Hindlimb muscle (tissue), 1 donor: ENCODE measurements at places on chromosomes 16 and 17. TPM values are rescaled to one million over a fixed set of nuclear protein-coding genes. Genes with fewer than 3 reads are reported as not detected.

DNA sequence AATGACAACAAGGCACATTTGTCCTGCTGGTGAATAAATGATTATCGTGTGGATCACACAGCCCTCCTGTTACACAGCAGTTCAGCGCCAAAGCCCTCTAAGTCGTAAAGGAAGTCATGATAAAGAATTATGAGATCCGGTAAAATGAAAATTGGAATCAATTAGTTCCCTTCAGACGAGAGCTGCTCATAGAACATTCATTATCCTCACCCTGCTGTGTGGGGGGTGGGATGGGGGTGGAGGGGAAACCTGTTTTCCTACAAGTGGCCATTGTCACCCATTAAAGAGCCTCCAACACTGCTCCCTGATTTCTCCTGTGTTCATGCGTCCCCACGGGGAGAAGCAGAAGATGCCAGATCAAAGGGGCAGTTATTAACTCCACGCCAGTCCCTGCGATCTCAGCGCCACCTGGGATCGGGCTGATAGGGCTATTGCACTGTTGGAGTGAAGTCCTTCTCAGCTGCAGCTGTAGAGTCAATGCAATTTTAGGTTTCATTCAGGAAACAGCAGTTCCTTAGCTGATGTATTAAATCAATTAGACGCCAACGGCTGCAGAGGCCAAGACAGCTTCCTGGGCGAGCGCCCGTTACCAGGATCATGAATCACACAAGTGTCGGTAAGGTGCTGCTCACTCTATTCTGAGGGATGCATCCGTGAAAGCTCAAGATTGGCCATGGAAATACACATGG lies 19.2 kb upstream of the CACNG4 start:
- no peak for DNase-seq

- DNase-seq: no peak
Measured at GRCh38 chr17:60423865-60424264, 1.6 kb downstream of the CHCT1 start.

DNA sequence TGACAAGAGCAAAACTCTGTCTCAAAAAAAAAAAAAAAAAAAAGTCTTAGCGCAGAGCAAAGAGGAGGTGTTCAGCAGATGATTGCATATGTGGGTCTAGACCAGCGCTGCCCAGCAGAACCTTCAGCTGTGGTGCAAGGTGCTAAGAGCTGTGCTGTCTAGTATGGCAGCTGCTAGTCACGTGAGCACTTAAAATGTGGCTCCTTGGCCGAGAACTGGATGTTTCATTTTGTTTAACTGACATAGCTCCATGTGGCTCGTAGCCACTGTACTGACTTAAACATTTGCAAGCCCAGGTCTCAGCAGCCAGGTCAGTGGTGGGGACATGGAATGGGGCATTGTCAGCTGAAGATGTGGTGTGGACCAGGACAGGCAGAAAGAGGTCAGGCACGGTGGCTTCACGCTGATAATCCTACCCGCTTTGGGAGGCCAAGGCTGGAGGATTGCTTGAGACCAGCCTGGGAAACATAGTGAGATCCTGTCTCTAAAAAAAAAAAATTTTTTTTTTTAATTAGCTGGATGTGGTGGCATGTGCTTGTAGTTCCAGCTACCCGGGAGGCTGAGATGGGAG lies 9.2 kb downstream of the C1QTNF1 start:
- DNase-seq: no peak

DNA sequence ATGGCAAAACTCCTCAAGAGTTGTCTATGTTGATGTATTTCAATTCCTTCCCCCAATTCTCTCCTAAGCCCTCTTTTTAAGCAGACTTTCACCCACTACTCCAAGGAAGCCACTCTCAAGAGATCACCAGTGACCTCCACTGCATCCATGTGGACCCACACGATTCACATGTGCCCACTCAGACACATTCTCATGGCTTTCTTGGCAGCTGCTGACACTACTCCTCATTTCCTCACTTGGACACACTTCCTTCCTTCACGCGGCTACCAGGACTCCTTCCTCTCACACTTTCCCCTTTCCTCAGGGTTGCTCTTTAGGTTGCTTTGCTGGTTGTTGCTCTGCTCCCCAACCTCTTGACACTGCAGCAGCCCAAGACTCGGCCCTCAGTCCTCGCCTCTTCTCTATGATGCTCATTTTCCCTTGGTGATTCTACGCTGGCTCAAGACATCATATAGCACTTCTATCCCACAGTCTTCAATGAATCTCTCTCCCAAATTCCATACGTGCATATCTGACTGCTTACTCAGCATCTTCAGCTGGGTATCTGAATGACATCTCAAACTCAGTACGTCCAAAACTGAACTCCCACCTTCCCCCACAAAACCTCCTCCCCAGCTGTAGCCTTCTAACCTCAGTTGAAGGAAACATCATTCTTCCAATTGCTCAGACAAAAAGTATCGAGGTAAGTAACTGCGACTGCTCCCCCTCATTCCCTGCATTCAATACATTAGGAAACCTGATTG lies 28.2 kb downstream of the HELZ start:
- DNase-seq: no peak

GRCh38 chr17:81385320-81386111 lies 9.7 kb upstream of the BAHCC1 start:
- DNase-seq: no peak

DNA sequence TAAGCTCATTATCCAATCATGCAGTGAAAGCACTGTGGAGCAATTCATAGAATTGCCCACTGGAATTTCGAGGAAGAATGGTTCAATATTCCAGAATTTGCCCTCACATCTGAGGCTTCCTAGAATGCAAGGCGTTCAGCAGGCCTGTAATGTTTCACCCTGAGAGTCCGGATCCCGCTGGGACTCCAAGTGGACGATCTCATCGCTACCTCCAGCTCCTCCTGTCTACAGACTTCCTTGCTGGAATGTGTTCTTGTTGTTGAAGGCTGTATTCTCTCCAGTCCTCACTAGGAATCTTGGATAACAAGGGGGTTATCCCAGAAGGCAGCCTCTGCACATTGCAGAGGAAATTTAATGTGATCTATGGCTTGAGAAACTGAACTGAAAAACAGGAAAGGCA lies 7.8 kb downstream of the SLC47A1 start:
- no peak for DNase-seq

DNA sequence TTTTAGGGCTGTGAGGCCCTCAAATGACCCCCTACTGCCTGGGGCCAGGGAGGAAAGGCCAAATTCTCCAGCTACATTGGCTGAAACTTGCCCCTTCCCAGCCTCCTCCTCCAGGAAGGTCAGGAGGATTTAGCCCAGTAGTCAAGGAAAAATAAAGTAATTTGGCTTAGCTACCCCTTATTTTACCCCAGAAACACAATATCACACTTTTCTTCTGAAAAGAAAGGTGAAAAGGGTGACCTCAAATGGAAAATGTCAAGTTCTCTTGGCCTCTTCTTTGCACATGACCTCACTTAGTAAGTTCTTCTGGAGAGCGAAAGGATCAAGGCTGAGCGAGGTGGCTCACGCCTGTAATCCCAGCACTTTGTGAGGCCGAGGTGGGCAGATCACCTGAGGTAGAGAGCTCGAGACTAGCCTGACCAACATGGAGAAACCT lies 8.0 kb upstream of the JUP start:
- no peak for DNase-seq

GRCh38 chr16:64251742-64252141 lies 870.1 kb downstream of the CDH11 start:
- DNase-seq: no peak

GRCh38 chr17:7323731-7324437 lies 5.3 kb downstream of the NEURL4 start:
- no peak for DNase-seq

DNA sequence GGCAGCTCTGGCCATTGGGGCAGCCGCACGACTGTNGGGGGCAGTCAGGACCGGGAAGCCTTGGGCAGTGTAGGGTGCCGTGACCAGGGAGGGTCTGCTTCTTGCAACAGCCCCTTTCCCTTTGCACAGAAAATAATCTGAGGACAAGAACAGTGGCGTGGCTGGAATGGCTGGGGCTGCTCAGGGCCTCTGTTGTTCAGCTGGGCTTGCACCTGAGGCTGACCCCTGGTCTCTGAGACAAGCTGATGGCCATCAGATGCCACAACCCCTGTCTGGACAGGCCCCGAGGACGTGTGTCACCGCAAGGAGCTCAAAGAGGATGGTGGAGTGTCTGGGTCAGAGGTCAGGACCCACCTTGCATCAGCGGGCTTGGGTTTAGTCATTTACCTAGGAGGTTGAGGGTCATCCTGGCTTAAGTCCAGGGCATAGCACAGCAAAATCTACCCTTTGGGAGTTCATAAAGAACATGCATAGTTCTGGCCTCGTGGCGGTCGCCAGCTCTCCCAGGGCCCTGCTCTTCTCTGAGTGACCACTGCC lies 46.9 kb downstream of the METRNL start:
- DNase-seq: no peak

- no peak for DNase-seq
Measured at GRCh38 chr17:57478478-57479250, 222.3 kb downstream of the MSI2 start.

DNA sequence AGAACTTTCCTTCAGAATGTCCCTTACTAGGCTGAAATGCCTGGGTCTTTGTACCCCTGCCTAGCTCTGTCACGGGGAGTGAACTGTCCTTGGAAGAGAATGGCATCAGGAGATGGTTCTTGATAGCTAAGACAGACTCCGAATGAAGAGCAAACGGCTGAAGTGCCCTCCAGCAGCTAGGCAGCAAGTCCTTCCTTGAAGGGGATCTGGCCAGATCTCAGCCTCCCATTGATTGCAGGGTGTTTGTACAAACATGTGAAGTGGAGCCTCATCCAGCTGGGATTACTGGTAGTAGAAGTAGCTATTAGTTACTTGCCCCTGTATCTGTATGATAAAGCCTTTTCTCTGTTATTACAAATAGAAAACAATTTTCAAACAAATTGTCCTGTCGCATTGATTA lies 30.9 kb downstream of the LRRC36 start:
- DNase-seq: no peak

DNA sequence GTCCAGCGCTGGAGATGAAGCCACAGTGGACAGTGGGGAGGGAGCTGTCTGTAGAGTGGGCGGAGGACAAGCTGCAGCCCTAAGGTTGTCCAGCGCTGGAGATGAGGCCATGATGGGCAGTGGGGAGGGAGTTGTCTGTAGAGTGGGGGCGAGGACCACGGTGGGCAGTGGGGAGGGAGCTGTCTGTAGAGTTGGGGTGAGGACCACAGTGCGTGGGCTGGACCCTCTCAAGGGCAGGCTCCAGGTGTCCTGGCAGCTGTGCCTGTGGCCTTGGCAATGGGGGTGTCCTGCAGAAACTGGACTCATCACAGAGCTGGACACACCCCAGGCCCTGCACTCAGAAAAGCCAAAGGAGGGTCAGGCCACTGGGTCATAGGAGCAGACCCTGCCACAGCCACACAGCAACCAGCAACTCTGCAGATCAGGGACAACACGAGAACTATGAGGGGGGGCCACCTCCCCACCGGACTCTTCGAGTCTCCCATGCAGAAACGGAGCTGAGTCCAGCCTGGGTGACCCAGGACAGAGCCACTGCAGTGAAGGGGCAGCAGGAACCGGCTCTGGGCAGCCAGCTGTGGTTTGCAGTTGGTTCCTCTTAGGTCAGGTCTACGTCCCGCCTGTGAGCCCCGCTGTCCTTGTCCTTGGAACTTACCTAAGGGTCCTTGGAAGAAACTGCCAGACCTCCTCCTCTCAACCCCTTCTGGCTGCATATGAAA lies 33.4 kb upstream of the CBFA2T3 start:
- DNase-seq: no peak

GRCh38 chr17:34131386-34131785 lies 123.7 kb upstream of the CCL2 start:
- no peak for DNase-seq

DNA sequence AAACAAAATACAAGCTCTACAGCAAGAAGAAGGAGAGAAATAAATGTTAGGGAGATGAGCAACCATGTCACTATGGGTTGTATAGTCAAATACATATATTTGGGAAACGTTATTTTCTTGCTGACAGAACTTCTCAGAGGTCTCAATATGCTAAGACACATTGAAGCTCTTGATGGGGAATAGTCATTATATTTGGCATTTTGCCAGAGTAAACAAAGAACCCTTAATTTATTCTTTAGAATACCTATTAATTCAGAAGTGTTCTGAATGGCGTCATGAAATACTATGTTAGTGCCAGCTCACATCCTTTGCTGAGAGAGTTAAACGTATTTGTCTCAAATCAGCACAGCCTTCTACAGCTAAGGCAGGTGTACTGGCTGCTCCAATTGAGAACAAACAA lies 458.9 kb downstream of the CDH13 start:
- DNase-seq: no peak

- DNase-seq: peak; percentile 25
Measured at GRCh38 chr16:19588661-19589060, 33.2 kb downstream of the VPS35L start.

DNA sequence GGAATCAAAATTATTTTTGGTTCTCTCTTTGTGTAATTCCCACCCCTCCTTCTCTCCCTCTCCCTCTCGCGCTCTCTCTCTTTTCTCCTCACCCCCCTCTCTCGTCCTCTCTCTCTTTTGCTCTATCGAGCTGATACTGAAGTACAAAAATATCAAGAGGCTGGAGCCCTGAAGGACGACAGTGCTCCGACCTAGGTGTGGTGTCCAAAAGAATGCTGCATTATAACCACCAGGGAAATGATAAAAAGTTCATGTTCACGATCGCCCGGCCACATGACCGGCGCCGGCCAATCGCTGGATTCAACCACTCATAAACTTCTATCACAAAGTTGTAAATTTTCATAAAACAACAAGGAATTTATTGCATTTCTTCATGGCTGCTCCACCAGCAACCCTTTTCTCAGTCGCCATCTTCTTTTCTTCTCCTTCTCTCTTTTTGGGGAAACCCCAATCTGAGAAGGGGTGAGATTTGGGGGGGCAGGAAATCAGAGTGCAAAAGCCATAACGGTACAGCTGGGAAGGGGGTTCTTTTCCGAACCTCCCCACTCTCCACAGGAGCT lies at the start of gene HOXB6:
HOXB6 (minus strand) TSS at position 217 of the 560 bp plus-strand sequence. CDS start 6,836 bp downstream, outside the sequence.
- no peak for DNase-seq

DNA sequence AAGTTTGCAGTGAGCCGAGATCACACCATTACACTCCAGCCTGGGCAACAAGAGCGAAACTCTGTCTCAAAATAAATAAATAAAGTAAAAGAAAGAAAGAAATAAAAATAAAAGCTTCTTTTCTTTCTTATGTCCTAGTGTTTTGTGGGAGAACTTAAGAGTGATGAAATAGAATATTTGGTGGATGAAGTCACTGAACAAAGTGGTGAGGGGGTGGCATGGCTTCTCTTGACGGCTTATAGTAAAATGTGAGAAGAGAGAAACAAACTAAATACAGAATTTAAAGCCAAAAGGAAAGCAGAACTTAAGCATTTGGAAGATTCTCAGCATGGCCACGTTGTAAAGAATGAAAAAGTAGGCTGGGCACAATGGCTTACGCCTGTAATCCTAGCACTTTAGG lies 15.3 kb downstream of the SGF29 start:
- DNase-seq: no peak

DNA sequence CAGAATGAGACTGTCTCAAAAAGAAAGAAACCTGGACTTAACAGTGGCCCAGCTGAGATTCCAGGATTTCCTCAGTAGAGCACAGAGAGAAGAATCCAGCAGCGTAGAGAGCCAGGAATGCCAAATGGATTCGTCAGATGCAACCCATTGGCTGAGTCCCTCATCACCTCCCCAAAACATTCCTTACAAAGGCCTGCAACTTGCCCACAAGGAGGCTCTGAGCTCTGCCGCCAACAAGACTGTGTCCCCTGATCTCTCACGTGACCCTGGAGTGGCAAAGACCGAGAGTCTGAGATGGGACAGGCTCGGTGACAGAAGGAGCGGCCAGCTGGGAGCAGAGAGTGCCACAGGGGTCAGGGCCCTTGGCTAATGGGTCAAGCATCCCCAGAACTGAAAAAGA lies 6.9 kb upstream of the CHMP6 start:
- no peak for DNase-seq

VPS35 gene
- 72.3 TPM for polyA plus RNA-seq

DDX28 gene
- 4.9 TPM for polyA plus RNA-seq

ZNF423 gene
- polyA plus RNA-seq: 34.5 TPM

OR1F1 gene
- polyA plus RNA-seq: not detected

SDR42E1 gene
- polyA plus RNA-seq: 0.66 TPM

GNG13 gene
- polyA plus RNA-seq: not detected

MILR1 gene
- polyA plus RNA-seq: 6.9 TPM
